GOT3 (cell line): ENCODE measurements at places on chromosomes 7 and 10.

DNA sequence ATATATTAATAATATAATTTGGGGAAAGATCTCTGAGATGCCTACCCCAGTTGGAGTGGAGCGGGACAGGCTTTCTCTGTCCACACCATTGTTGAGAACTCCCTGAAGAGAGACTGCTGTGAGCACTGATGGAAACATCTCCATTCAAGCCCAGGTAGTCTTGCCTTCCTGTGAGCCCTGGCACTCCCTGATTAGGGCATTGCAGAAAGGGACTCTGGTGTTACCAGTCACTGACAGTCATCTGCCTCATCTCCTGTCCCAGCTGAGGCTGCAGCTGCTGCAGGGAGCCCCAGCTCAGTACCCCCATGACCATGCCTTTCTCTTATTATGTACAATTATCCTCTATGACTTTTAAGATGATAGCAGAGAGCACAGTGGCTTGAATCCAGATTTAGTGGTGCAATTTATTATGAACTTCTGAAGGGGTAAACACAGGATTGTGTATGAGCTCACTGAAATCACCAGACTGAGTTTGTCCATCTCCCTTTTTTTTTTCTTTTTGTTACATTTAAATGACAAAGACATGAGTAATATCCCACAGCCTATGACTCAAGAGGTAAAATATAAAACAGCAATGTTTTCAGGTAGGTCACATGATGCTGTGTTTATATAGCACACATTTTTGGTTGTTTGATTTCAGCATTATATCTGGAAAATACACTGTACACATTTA lies 236.9 kb downstream of the SLC25A13 start:
- no peak for DNase-seq

GRCh38 chr7:105199386-105199785 lies 185.4 kb downstream of the KMT2E start:
- DNase-seq = no peak

DNA sequence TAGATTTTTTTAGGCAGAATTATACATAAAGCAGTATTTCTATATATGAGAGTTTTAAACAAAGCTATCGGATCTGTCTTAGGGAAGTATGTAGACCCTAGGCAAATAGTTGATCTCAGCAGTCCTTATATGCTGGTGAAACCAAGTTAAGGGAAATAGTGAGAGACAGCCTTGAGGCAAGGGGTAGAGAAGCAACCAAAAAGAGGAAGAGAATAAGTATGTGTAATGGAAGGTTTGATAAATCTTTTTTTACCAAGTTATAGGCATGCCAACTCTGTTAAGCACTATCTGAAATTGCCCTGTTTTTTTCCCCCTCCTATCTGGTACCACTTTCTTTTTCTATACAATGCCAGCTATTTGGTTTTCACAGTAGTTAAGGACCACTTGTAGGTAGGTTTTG lies 19.9 kb downstream of the SPAG6 start:
- no peak for DNase-seq

DNA sequence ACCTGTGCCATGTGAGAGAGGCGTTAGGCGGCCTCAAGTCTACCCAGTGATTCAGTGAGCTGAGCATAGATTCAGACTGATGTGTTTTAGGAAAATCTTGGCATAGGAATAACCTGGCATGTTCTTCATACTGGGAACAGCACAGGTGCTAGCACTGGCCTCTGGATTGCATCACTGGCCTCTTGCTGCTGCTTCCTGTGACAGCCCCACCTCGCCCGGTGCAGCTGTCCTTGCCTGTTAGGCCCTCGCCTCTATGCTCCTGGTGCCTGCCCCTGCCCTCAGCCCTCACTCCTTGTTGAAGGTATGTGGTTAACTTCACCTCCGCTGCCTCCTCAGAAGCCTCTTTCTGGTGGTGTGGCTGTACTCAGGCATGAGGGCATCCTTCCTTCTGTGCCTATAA lies 46.2 kb downstream of the BLNK start:
- DNase-seq = no peak

- no peak for DNase-seq
These were observed at the start of gene SLC16A12 for GRCh38 chr10:89535171-89536012. Gene SLC16A12, minus strand, starts transcription at chr10:89535594. Its CDS starts 73,016 bp downstream, at chr10:89462578.

GRCh38 chr7:47303014-47303694 lies 278.8 kb downstream of the TNS3 start:
- DNase-seq = no peak
